AML-193 (cell line): ENCODE measurements at places on chromosomes 3 and 15.

DNA sequence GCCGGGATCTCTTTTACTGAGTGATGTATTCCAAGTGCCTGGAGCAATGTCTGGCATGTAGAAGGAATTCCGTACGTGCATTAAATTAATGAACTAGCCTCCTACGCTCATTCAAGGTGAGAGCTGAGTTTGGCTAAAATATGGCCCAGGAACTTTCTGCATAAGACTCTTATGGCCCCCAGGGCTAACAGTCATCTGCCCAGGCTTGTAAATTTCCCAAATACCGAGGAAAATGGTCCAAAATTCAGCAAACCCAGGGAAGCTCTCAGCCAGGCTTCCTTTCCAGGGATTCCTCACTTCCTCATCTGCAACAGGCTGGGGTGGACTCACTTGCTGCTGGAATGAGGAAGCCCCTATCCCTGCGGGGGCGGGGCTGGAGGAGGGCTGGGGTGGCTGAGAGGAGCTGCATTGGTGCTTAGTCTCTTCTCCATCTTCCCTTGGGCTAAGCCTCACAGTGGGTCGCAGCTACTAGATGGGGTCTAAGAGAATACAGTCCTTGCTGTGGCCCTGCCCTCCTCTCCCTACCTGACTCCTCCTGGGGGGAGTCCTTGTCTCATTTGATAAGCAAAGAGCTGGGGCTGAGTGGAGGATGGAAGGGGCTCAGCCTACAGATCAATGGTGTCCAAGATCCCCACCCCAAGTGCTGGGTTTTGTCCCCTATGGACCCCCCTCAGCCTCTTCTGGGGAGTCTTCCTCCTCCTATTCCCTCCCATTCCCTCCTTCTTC, 28.5 kb upstream of the APOD start:
- DNase-seq = no peak

- no peak for DNase-seq
Measured at GRCh38 chr3:152037953-152038352, 164.5 kb downstream of the SUCNR1 start.

GRCh38 chr15:96237002-96237401, 93.5 kb upstream of the NR2F2 start:
- no peak for DNase-seq

- DNase-seq = peak; percentile 71
Measured at GRCh38 chr3:49165771-49166751, at the start of gene CCDC71. Gene CCDC71 (minus strand): TSS chr3:49166331. CDS start chr3:49164208, 2,123 bp downstream.

- DNase-seq = no peak
Measured at GRCh38 chr3:184506561-184506991, 55.0 kb upstream of the EPHB3 start.

- no peak for DNase-seq
Measured at GRCh38 chr15:82931221-82931620, 21.3 kb downstream of the HOMER2 start.
